ENCODE measurements at places on chromosomes 1 and 21.

DNA sequence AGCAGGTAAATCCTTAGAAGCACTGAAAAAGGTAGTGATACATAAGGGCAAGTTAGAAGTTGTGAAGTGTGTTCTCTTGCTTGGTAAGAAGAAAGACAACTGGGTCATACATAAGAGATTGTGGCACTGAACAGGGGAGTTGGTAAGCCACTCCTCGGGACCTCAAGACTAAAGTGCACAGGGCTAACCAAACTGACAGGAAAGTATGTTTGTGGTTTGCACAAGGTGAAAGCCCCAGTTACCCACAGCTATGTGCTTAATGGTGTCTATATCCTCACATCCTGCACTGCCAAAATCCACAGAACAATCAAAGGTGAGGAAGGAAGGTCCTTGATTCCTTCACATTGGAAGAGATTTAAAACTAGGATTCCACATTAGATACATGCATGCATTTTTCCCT lies 276.5 kb downstream of the DNM3 start:
- DNase-seq: no peak

- DNase-seq: no peak
These were observed 38.5 kb upstream of the BMP8B start for GRCh38 chr1:39827201-39827600.

DNA sequence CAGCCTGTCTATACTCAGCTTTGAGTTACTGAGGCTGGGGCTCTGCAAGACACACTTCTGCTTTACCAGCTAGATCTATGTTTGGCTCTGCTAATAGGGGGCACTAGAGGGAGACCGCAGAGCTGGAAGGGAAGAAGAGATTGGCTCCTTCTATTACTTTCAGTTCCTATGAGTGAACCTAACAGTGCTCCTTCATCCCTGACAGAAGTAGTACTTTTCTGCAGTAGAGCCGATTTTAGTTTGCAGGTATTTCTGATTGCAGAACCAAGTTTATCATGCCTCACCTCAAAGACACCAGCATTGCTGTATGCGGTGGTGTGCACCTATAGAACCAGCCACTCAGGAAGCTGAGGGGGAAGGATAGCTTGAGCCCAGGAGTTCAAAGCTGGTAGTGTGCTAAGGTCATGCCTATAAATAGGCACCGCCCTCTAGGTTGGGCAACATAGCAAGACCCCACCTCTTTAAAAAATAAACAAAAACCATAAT lies 5.7 kb upstream of the ZDHHC18 start:
- DNase-seq: no peak

DNA sequence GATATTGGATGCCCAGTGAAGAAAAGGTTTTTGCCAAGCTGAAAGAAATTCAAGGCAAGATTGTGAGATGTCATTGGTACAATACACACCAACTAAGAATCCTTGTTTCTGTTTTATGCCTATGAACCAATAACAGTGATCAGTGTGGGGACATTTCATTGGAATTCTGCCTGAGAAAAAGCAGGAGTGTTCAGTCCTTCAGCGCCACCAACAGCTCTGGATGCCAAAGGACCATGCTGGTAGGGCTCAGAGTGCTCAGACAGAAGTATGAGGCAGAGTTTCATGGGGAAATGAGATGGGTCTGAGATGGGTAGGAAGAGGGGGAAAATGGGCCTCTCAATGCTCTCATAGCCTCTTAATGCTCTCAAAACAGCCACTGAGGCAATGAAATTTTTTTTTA lies 56.5 kb downstream of the GABPA start:
- no peak for DNase-seq

- peak; percentile 13 for DNase-seq
These were observed at the start of gene CSTB for GRCh38 chr21:43775795-43776430. Gene CSTB (minus strand): TSS chr21:43776308. CDS start chr21:43776269, 39 bp downstream.

DNA sequence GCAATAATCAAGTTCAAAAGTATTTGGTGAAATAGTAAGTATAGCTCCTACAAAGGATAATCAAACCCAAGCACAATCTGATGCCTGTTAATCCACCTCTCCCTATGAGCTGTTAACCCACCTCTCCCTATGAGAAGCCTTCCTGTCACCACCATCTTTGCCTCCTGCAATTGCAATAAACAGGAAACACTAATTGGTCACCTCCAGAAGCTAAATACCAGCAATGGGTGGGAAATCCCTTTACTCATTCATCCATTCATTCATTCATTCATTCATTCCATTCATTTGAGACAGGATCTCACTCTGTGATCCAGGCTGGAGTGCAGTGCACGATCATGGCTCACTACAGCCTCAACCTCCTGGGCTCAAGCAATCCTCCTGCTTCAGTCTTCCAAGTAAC lies 132.8 kb downstream of the RERE start:
- no peak for DNase-seq

GRCh38 chr1:76110666-76111065 lies 36.1 kb downstream of the ST6GALNAC3 start:
- no peak for DNase-seq

- no peak for DNase-seq
These were observed 27.8 kb upstream of the FOXE3 start for GRCh38 chr1:47388030-47388890.

- DNase-seq: no peak
These were observed 2.8 kb upstream of the ZC3H12A start for GRCh38 chr1:37471345-37472231.

DNA sequence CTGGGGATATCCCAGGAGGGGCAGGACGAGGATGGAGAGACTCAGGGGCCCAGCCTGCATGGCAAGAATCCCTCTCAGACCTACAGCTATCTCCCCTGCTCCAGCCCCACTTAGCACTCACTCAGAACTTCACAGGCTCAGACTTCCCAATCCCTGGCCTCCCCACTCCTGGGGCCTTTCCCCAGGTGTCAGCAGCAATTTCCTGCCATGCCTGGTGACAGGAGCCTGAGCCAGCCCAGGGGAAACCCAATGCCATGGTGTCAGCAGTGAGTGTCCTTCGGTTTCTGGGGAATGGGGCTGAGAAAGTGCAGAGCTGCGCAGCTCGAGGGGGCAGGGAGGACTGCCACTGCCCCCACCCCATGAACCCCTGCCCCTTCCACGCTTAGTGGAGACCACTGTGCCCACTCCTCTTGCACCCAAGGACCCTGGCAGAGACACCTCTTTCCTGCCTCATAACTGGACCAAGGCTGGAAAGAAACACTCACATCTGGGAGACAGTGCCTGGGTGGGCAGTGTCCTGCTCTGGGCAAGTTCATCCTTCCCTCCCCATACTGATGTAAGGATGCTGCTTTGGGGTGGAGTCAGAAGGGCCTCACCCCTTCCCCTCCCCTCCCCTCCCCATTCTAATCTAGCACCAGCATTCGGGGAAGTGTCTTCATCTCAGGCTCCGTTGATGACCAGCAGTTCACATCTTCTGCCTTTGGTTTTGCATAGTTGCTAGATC lies 17.1 kb upstream of the UBL4B start:
- no peak for DNase-seq

DNA sequence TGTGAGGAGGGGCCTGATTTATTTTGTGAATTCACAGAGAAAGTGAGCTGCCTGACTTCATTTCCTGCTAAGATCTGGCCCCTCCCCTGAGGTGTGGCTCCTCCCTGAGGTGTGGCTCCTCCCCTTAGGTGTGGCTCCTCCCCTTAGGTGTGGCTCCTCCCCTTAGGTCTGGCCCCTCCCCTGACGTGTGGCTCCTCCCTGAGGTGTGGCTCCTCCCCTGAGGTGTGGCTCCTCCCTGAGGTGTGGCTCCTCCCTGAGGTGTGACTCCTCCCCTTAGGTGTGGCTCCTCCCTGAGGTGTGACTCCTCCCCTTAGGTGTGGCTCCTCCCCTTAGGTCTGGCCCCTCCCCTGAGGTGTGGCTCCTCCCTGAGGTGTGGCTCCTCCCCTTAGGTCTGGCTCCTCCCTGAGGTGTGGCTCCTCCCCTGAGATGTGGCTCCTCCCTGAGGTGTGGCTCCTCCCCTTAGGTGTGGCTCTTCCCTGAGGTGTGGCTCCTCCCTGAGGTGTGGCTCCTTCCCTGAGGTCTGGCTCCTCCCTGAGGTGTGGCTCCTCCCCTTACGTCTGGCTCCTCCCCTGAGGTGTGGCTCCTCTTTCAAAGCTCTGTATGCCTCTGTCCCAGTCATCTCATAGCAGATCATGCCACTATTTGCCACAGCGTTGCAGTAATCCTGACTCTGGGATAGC lies 26.9 kb upstream of the LRRC3 start:
- DNase-seq: no peak

DNA sequence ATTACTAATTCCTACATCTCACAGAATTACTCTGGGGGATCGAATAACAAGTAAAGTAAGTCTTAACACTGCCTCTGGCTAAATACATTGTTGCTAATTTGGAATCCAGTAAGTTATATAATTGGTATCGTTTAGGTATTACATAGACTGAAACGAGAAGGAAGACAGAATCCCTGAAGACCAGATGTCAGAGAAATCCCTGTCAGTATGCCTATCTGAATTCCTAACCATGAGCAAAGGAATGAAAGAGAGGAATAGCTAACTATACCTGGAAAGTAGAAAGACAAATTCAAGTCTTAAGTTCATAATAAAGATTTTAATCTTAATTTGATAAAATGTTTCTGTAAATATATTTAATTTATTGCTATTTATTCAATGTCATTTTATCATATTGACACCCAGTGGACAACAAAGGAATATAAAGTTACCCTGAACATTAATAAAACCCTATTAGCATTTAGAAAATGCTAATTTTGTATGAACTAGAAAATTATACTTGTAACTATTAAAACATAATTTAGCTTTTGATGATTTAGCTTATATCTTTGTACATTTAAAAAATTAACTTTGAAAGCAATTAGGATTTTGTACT lies 11.4 kb downstream of the DEPDC1 start:
- no peak for DNase-seq

- DNase-seq: no peak
These were observed 43.0 kb downstream of the TOR3A start for GRCh38 chr1:179124873-179125272.

DNA sequence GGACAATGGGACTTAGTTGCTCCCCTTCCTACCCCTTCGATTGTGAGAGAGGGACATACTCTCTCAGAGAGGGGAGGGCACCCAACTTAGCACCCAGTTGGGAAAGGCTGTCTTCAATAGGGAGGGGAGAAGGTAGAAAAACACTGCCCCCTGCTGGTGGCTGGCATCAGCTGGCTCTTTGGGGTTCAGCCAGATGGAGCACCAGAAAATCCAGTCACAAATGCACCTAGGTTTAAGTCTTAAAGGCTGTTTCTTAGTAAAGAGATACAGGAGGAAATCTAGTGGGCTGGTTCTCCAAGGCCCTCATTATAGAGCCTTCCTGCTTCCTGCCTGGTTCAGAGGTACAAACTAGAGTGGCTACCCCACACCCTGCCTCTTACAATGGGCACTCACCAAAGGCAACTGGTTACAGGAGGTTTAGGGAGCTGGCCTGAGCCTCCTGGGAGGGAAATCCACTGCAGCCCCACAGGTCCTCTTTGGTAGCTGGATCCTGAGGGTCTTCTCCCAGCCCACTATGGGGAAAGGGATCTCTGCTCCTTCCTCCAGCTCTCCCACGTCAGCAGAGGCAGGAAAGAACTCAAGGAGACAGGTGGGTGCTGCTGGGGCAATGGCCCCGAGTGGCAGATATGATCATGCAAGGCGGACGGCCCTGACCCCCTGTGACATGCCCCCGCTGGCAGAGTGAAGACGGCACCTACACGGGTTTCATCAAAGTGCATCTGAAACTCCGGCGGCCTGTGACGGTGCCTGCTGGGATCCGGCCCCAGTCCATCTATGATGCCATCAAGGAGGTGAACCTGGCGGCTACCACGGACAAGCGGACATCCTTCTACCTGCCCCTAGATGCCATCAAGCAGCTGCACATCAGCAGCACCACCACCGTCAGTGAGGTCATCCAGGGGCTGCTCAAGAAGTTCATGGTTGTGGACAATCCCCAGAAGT lies 28.3 kb downstream of the EIF2D start:
- DNase-seq: no peak

GRCh38 chr1:22096463-22096862 lies 44.0 kb downstream of the CDC42 start:
- no peak for DNase-seq

DNA sequence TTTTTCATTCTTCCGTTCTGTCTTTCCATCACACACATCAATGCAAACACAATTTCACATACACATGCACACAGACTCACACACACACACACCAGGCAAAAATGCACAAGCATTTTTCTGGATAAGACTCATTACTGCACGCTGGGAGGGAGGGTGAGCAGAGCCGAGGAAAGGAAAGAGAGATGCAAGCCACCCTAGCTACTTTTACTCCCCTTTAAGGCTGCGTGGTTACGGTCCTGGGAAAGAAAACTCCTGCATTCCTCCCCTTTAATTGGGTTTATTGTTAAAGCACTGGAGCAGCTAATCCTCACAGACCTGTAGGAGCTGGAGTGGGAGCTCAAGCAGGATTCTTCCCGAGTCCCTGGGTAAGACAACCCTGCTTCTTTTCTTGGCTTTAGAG lies at the start of gene CAMK1G:
CAMK1G (plus strand) TSS at position 307 of the 400 bp plus-strand sequence. CDS start 11,270 bp downstream, outside the sequence.
- DNase-seq: peak; percentile 38

GRCh38 chr1:103854279-103854678 lies 104.6 kb downstream of the AMY1C start:
- no peak for DNase-seq

GRCh38 chr1:54307305-54307704 lies 98.9 kb downstream of the SSBP3 start:
- no peak for DNase-seq

DNA sequence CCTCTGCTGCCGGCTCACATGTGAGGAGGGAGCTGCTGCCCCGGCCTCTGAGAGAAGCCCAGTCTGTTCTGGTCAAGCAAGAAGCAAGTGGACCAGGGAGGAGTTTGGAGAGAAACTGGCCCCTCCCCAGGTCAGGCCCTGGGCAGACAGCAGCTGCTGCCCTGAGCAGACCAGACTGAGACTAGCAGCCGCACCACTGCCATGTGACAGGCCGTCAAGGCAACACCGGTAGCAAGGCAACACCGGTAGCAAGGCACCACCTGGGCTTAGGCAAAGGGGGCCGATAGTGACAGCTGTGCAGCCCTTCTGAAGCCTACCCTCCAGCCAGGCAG lies 50.3 kb downstream of the ARHGEF16 start:
- no peak for DNase-seq

- DNase-seq: no peak
These were observed 127.2 kb downstream of the NPHP4 start for GRCh38 chr1:5865056-5865455.

GRCh38 chr21:39599191-39599970 lies 13.4 kb upstream of the B3GALT5 start:
- no peak for DNase-seq

DNA sequence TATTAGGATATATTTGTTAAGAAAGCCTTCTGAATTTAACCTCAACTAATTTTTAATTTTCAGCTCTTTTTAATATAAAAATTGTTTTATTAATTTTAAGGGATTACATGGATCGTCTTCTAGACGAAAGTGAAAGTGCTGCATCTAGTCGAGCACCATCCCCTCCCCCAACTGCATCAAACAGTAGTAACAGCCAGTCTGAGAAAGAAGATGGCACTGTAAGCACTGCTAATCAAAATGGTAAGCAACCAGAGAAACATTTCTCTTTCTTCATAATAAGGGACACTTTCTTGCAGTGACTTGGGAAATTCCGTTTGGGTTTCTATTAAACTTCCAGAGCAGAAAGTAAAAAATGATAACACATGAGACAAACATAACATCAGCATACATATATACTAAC lies 56.9 kb downstream of the MIER1 start:
- no peak for DNase-seq

All from NCI-H1417 treated with DMSO at 0.1 percent for 48 hours (cell line).